ENCODE measurements at places on chromosomes 3 and 15. TPM values are rescaled to one million over a fixed set of nuclear protein-coding genes. Genes with fewer than 3 reads are reported as not detected.
A peak's percentile ranks its signal among the peaks of the same experiment; 100 is the strongest.

VPS39 gene
- total RNA-seq: 47.3 TPM

CRTAP gene
- total RNA-seq: 35.7 TPM

GOLGA6L6 gene
- total RNA-seq: not detected

ISG20 gene
- total RNA-seq: 75.1 TPM

DNA sequence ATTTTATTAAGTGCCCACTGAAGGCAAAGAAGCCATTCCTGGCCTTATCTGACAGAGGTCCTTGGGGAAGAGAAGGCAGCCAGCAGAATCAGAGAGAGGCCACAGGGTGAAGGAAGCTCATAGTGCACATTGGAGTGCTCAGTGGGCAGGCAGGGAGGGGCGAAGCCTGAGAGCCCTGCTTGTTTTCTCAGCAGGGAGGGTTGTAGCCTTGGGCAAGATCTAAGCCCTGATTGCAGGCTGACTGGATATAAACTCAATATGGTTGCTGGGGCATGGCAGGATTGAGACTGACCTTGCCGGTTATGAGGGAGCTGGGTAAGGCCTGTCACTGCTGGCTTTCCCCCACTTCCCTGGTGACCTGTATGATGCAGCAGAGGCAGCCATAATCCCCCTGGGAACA is 7.5 kb upstream of the IGSF11 start:
- no peak for DNase-seq

- no peak for DNase-seq
These were observed 53.3 kb upstream of the TBC1D5 start for GRCh38 chr3:17795711-17796110.

DNA sequence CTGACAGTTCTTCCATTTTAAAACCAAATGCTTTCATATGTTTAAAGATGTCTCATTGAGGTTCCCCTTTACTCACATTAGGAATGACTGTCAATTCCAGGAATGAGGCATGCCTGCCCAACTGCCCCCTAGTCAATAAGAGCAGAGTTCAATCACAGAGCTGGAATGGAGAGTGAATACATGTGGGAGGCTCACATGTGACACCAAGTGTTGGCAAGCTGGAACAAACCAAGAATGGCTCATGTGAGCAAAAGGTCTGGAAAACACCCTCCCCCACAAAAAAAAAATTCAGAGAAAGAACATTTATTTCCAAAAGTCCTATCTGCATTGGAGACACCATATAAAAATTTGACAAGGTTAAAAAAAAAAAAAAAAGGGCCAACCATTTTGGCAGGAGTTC is 3.7 kb downstream of the PBRM1 start:
- DNase-seq: peak; percentile 41

DNA sequence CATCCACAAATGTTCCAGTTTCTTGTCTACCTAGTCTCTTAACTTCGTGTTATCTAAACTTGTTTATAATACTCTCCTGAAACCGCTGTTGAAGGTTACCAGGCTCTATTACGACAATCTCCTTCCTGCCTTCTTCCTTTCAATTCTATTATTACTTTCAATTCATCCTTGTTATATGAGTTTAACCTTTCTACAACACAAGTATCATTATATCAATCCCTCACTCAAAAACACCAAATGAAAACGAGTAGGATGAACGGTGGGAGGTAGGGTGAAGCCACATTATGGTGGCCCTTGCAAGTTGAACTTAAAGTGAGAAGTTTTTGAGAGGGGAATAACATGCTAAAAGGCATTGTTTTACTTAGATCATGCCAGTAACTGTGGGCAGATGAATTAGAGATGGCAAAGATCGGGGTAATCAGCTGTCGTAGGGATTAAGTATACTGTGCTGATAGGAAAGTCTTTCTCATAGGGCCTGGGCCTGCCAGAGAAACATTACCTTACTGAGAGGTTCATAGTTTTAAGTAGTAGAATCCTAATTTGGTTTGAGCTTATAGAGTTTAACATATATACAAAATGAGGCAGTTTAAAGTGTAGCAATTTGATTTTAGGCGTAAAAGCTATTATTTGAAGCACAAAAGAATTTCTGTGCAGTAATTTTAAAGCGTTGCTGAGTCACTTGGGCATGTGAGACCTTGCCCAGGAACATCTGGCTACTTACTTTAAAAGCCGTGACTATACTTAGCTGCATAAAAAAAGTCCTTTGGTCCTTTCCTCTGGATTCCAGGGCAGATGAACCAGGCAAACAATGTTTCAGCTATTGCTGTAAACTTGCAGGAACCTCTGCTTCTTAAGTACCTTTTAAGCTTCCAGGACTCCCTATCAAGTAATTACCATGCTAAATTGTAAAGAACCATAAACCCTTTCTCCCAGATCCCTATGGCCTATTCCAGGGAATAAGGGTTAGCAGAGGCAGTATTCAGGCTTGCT is 3.3 kb upstream of the CEP97 start:
- DNase-seq: peak; percentile 51

- no peak for DNase-seq
These were observed 269.5 kb downstream of the ZBTB20 start for GRCh38 chr3:114877378-114878113.

- no peak for DNase-seq
These were observed 12.0 kb upstream of the IQSEC1 start for GRCh38 chr3:13085081-13085845.

DNA sequence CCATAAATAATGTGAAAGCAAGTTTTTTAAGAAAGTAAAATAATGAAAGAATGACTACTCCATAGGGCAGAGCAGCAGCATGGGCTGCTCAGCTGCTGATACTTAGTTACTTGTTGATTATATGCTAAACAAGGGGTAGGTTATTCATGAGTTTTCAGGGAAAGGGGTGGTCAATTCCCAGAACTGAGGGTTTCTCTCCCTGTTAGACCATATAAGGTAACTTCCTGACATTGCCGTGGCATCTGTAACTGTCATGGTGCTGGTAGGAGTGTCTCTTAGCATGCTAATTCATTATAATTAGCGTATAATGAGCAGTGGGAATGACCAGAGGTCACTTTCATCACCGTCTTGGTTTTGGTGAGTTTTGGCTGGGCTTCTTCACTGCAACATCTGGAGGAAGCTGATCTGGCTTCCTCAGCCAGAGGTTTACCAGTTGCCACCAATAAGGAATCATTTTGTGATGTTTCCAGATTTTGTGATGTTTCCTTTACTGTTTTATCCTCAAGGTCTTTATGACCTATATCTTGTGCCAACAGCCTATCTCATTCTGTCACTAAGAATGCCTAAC is 121.8 kb upstream of the CHL1 start:
- DNase-seq: no peak

GRCh38 chr3:107676469-107677309 is 153.9 kb downstream of the BBX start:
- DNase-seq: no peak
